Glomerular endothelial cell (primary cell): ENCODE measurements at places on chromosomes 5 and 9. TPM values are rescaled to one million over a fixed set of nuclear protein-coding genes. Genes with fewer than 3 reads are reported as not detected.

CA9 gene
- total RNA-seq, result 0.15 TPM in 1 of 2 replicates, not detected in the other

ST6GALNAC4 gene
- 59.7 and 80.3 TPM in 2 replicates for total RNA-seq

DMRT3 gene
- total RNA-seq, result 0.47 and 1.2 TPM in 2 replicates

GDA gene
- total RNA-seq, result 0.05 TPM in 1 of 2 replicates, not detected in the other
